Activated CD4-positive, alpha-beta memory T cell treated with anti-CD3 and anti-CD28 coated beads, Interleukin-2, amount 10 ng/mL, durations not matched to agents 7 days and 5 days (primary cell): ENCODE measurements at places on chromosomes 1 and 21. TPM values are rescaled to one million over a fixed set of nuclear protein-coding genes. Genes with fewer than 3 reads are reported as not detected.
A peak's percentile ranks its signal among the peaks of the same experiment; 100 is the strongest.

GRCh38 chr1:62844030-62844429 lies 60.1 kb downstream of the ATG4C start:
- no peak for DNase-seq

DNA sequence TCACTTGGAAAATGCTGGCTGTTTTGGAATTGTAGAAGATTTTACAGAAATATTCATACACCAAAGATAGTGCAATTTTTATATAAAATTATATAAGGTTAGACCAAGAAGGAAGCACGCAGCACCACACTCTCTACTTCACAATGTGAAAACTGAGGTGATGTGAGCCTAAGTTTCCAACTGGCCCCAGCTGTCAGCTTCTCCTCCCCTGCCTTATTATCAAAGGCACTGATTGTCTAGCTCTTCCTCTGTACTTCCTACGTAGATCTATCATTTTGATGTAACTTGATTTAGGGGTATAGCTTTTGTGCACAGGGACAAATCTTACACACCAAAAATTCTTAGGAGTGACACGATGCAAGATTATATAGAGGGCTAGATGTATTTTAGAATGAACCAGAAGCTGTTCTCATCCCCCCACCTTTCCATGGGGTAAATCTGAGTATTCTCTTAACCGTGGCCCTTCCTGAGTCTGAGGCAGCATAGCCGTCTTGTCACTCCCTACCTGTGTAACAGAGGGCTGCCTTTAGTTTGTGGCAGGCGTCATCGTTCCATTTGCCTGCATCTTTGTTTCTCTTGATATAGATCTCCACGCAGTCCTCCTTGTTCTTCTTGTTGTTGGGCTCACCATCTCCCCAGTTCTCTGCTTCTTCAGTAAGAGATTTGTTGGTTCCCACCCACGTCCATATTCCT lies 3.4 kb downstream of the SELL start:
- DNase-seq: no peak

DNA sequence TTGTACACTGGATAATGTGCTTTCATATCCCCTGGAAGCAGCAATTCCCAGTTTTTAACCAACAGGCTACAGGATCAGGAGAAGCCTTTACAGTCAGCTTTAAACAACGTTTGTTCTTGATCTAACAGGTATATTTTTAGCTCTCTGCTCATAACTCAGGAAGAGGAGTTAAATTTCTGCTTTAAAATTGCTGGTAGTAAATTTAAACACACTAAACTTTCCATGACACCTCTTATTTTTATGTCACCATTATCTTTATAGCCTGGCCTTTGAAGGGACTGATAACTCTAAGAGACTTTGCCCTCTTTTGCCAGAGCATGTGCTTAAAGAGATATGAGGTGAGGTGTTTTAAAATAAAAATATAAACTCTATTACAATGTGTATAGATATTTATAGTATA lies 119.6 kb upstream of the BRINP3 start:
- no peak for DNase-seq

- DNase-seq: no peak
Measured at GRCh38 chr21:36055551-36055950, 4.8 kb downstream of the SETD4 start.

GRCh38 chr21:43361493-43362296 lies 65.2 kb downstream of the SIK1 start:
- peak; percentile 64 for DNase-seq

The HCRTR1 gene
- total RNA-seq: not detected

GRCh38 chr1:235275836-235276235 lies 52.1 kb downstream of the ARID4B start:
- DNase-seq: no peak

GRCh38 chr1:202113690-202114300 lies 8.9 kb upstream of the GPR37L1 start:
- DNase-seq: no peak

GRCh38 chr1:111948209-111949171 lies 41.0 kb downstream of the KCND3 start:
- DNase-seq: no peak

The G0S2 gene
- 7.3 TPM for total RNA-seq

DNA sequence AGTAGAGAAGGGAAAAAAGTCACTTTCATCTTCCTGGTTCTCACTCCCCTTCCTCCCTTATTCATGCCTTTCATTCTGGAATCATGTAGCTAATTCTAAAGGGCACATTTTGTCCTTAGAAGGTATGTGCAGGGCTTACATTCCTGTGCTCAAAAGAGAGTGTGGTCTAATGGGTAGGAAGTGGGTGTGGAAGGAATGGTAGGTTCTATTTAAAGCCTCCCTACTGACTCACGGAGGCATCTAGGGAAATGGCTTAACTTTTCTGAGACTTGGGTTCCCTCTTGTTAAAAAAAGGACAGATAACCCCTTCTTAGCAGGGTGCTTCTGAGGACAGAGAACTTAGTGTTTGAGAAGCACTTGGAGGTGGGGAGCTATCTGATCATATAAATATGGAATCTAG lies 249.3 kb upstream of the DUSP10 start:
- no peak for DNase-seq

The CD53 gene
- total RNA-seq: 659 TPM
